ENCODE measurements at places on chromosomes 1 and 21. TPM values are rescaled to one million over a fixed set of nuclear protein-coding genes. Genes with fewer than 3 reads are reported as not detected.

GRCh38 chr1:22569269-22569668 is 6.0 kb downstream of the EPHA8 start:
- DNase-seq: no peak

FAM131C gene
- 1.2 TPM for total RNA-seq

GRCh38 chr1:115560027-115560426 is 81.7 kb upstream of the VANGL1 start:
- no peak for DNase-seq

CLDN17 gene
- not detected for total RNA-seq

- DNase-seq: no peak
Observed at GRCh38 chr1:38053416-38054091, 7.0 kb upstream of the POU3F1 start.

- no peak for DNase-seq
Observed at GRCh38 chr1:32619701-32620485, 30.5 kb downstream of the ZBTB8OS start.

DNA sequence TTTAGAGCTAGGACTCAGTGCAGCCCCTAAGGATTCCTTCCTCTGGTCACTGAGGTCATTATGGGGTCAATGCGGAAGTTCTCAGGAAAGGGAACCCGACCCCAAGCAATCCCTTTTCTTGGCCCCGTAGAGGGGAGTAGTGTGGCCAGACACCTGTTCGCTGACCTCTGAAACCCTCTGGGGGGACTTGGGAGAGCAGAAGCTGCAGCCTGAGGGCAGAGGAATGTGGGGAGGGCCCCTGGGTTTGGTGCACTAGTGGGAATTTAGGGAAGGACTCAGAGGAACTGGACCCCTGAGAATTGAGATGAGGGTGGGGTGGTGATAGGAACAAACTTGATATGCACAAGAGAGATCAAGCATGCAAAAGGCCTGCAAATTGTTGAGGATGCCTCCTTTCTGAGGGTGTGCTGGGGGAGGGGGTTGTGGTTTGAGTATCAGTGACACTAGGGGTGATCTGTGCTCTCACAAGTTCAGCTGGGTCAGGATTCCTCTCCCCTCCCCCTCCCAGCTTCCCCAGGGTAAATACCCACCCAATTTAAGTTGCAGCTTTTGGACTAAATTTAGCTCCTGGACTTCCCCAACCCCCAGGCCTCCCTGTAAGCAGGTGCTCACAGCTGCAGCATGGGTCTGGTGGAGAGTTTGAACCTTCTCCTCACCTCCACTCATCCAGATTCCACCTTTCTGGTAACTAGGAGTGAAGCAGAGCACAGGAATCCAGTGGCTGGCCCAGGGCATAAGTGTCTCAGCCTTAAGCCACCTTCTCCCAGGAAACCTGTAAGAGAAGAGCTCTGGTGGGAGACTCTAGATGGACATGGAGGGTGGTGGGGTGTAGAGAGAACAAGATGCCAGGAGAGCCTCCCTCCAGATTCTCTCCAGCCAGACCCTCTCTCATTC is 13.5 kb downstream of the ADAMTSL4 start:
- DNase-seq: no peak

Measured in posterior vena cava (tissue), 2 donors.